Stimulated activated CD4-positive, alpha-beta T cell treated with anti-CD3 and anti-CD28 coated beads, Interleukin-15, amount 100 ng/mL, for 1 hour (primary cell): ENCODE measurements at places on chromosomes 7 and 10.

DNA sequence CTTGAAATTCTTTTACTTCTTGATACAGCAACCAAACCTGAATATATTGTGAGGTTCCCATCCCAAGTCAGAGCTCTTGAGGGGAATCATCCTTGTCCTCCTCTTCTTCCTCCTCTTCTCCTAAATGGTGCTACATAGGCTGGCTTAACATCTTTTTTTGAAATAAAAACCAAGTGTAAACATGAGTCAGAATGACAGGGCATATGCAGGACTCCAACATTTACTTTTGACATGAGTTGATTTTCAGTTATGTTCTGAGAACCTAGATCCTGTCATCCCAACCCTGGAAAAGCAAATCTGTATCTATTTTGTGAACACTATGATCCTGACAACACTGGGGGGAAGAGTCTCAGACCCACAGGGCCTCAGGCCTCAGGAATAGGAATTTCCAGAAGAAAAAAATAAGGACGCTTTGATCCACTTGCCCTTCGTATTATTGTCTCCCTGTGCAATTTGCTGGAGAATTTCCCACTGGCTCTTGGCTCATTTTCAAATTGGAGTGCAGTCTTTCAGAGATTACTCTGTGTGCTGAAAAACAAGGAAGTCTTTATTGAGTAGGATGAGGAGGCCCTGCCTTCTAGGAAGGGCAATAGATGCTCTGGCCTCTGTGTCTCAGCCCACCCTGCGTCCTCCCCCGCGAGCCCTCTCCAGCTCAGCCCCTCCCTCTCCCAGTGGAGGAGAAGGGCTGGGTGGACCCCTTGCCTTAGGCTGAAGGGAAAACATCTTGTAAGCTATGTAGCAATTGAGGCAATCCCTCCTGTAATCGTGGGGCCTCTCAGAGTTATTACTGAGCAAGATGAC, 121.6 kb downstream of the CREB5 start:
- no peak for DNase-seq

- DNase-seq: no peak
Observed at GRCh38 chr10:12455766-12456165, 106.4 kb downstream of the CAMK1D start.

DNA sequence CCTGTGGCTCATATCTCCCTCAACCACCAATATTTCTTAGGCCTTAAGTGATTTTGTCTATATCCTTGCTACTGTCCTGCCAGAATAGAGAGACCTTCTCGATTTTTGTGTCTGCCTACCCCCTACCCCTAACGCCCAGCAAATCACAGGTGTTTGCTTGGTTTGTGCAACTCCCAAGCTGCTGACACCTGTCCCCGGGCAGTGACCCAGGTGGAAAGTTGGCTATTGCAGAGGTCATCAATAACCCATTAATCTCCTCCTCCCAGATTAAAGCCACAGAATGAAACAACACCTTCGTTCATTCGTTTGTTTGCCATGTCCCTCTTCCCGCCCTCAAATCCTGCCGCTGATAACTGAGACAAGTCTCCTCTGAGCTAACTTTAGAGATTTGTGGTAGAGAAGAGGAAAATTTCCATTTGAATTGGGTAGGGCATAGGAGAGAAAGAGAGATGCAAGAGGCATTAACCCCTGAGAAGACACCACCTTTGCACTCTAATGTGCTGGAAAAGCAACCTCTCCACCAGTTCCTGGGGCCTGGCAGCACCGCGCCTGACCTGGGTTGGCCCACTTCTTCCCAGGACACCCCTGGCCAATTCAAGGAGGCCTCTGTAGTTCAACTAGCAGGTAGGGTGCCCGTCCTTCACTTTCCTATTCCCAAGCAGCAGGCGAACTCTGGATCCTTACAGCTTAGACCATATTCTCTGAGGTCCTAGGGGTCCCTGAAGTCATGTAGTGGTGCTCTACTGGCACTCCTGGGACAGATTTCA, 3.0 kb downstream of the NEUROG3 start:
- no peak for DNase-seq

DNA sequence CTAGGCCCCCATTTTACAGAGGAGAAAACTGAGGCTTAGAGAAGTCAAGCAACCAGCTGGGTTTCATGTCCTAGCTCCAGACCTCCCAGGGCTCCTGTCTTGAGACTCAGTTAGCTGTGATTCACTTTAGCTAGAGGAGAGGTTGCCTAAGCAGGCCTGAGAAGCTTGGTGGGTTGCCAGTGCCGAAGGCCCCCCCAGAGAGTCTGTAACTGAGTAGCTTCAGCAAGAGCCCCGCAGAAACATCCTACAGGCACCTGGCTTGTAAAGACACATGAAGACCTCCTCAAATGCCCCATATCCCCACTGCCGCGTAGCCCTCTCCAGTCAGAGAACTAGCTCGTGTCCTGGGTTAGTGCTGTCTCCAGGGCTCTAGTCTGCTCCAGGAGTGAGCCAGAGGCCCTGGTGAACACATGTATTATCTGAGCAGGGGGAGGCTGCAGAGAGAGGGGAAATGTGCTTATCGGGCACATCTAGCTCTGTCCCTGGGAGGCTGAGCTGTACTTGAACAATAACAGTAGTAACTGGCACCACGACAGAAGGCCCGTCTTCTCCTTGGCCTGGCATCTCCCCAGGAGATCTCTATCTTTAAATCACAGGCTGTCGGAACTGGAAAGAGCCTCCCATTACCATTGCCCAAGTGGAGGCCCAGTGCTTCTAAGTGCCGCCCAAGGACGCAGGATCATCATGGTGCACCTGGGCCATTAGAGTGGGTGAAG, 28.9 kb downstream of the UNC5B start:
- no peak for DNase-seq

GRCh38 chr7:113790025-113790424, 128.8 kb downstream of the PPP1R3A start:
- DNase-seq: no peak

- no peak for DNase-seq
Observed at GRCh38 chr7:4856336-4857057, 5.3 kb downstream of the PAPOLB start.

GRCh38 chr10:51048792-51049191, 25.5 kb upstream of the PRKG1 start:
- DNase-seq: no peak

DNA sequence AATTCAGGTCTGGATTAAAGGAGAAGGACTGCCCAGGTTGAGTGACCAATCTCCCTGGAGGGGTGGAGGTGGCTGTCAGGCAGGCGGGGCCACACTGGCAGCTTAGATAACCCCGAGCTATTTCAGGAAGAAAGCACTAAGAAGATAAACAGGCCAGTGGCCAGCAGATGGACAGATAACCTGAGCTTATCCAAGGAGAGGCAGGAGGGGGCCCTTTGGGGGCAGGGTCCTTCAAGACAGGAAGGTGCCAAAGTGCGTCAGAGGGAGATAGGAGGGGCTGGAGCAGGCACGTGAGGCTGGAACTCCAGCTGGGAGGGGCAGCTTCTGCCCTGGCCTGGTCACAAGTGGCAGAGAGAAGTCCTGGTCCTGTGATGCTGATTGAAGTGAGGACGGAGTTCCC, 29.8 kb upstream of the PODXL start:
- DNase-seq: no peak

- DNase-seq: no peak
Observed at GRCh38 chr7:43636093-43636492, 53.2 kb downstream of the STK17A start.

GRCh38 chr7:130960208-130960988, 226.4 kb upstream of the KLF14 start:
- DNase-seq: no peak

DNA sequence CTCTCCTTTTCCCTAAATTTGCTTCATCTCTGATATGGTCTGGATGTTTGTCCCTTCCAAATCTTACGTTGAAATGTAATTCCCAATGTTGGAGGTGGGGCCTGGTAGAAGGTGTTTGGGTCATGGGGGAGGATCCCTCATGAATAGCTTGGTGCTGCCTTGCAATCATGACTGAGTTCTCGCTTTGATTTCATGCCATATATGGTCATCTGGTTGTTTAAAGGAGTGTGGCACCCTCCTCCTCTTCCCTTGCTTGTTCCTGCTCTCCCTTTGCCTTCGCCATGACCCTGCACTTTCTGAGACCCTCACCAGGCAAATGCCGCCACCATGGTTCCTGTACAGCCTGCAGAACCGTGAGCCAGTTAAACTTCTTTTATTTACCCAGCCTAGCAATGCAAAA, 14.5 kb downstream of the NOBOX start:
- no peak for DNase-seq

DNA sequence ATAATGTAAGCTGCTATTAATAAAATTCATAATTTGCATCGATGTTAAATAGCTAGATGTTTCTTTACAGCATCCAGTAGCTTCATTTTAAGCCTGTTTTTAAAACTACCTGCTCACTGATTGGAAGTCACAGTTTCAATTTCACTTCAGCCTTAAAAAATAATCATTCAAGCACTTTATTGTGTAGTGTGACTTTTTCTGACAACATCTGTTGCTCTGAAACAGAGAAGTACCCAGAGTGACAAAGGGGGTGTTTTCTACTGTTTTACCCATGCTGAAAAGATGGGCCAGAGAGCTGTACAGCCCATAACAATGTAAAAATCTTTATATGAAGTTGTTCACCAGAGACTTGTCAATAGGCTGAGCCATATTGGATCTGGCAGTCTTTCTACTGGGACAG, 437.2 kb downstream of the MDFIC start:
- DNase-seq: no peak

GRCh38 chr7:151406051-151406875, 3.6 kb downstream of the WDR86 start:
- no peak for DNase-seq

DNA sequence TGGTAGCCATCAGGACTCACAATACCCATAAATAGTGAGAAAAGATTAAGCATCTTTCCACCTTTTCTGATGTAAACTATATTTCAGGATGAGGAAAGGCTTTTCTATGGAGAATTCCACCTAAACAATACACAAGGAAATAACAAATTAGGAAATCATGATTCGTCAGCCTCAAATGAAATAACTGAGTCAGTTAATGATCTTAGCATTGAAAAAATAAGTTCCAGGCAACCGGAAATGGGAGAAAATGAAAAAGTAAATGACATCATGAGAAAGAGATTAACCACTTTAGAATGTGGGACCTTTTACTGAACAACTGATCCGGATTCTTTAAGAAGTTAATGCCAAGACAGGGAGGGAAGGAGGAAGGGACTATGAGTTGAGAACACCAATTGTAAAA, 742.3 kb downstream of the TNS3 start:
- no peak for DNase-seq

- DNase-seq: peak; percentile 33
Observed at GRCh38 chr7:116953372-116953905, at the start of gene ST7. ST7 (plus strand) TSS chr7:116953501; CDS start chr7:116953541, 40 bp downstream.

DNA sequence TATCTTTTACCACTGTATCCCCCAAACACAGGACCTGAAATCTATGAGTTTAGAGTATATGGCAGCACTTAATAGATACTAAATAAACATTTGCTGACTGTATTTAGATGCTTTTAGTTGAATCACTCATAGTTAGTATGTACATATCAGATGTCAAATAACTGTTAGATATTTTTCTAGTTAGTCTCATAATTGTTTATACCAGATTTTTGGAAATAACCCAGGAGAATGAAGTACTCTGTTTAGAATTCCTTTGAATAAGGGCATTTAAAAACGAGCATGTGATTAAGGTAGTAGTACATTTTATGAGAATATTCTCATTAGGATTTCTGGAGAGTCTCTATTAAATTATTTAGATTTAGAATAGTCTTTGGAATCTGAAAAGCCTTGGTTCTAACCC, 22.3 kb upstream of the ZEB1 start:
- DNase-seq: no peak
